ENCODE measurements at places on chromosomes 16 and 17.

DNA sequence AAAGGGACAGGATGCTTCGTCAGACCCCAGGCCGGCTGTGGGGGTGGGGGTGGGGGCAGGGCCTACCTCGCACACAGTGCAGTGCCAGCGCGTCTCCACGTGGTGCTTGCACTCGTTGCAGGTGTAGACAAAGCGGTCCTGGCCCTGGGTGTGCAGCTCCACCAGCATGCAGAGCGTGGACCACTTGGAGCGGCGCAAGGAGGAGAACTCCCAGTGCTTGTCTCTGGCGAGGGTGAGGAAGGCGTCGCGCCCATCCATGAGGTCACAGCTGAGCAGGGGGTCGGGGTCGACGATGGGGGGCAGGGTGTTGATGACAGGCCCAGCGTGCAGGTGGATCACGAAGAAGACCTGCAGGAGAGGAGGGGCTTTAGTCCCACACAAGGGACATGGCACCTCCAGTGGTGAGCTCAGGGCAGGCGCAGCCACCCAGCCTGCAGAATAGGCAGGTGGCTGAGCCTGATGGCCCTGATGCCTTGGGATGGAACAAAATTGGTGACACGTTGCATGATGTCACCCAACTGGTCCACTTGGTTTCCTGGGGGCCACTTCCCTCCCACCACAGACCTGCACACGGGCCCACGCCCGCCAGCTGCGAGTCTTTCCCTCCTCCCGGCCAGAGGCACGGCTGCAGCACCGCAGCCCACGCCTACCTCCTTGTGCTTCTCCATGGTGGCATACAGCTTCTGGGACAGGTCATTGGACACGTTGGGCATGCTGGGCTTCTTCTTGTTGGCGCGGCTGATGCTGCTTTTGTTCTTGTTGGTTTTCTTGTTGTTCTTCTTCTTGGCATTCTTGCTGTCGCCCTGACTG is 14.0 kb upstream of the TRAP1 start:
- no peak for DNase-seq

DNA sequence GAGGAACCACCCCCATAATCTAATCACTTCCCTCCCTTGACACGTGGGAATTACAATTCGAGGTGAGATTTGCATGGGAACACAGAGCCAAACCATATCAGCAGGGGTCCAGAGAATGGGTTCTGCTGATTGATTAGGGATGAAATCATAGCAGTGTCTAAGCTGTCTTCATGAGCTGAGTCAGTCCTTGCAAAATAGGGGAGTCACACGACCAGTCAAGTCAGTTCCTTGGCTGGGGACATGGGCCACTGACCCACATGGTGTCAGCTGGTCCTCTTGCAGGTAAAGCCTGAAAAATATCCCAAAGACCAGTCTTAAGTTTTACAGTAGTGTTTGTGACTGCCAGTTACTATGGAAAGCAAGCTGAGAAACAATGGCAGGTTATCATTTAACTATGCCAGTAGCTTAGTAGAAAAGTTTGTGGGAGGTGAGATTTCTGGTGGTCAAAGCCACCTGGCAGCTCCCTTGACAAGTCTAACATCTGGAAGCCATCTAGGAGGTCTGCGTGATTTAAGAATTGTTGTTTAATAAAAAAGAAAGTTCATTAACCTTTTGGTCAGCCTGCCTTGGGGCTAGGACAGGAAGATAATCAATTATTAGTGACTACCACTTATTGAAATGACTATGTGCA is 15.7 kb upstream of the ATF7IP2 start:
- DNase-seq = no peak

DNA sequence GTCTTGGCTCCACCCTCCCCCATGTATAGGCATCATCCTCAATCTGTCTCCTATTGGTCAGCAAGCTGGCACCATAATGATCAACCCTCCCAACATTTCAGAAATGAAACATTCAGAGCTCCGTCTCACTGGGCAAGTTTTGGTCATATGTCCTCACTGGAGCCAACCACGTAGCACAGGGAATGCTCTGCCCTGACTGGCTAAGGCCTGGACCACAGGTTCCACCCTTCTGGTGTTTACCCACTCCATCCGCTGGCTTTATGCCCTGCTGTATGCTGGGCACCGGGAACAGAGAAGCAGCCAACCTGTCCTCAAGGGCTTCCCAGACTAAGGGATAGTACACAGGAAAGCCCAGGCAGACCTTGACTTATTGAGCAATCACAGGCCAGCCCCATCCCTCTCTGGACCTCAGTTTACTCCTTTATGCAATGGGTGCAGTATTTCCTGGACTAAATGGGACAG is 20.5 kb downstream of the MYO15A start:
- DNase-seq = no peak

DNA sequence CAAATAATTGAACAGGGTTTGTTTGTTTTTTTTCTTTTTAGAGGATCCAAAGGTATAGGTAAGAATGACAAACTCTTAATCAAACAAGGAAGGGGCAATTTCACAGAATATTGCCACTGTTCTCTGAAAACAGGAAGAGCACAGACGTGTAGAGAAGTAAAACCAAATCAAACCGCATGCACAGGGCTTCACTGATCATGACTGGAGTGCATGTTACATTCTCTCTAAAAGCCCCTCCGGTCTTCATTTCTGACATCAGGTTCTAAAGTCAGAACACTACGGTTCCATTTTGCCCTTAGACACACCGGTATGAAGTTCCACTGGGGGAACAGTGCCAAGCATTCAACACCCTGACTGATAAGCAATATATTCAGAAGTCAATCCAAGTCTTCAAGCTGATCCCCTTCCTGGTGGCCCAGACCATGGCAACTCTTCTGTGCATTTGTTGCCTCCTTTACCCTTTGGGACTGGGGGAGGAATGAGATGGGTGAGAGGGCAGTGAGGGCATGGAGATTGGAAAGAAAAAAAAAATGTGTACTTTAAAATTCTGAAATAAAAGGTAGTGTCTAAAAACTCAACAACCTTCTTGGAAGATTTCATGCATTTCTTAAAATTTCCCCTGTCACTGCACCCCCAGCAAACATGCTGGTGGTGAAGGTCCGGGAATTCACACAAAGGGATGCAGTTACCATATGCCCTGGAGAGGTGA is 1.4 kb downstream of the MMD start:
- no peak for DNase-seq

DNA sequence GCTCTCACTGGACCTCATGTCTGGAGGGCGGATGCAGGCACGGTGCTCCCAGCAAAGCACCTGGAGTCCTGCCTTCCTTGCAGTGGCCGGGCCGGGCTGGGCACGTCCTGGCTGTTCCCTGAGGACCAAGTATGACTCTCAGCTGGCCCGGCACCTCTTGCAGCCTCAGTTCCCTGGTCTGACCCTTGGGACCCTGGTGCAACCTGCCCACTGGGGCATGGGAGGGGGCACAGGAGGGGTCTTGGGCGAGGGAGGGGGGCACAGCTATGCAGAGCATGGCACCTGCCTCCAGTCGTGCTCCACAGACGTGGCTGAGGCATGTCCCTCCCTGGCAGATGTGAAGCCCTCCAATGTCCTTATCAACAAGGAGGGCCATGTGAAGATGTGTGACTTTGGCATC is 19.6 kb downstream of the MAP2K3 start:
- DNase-seq = no peak

DNA sequence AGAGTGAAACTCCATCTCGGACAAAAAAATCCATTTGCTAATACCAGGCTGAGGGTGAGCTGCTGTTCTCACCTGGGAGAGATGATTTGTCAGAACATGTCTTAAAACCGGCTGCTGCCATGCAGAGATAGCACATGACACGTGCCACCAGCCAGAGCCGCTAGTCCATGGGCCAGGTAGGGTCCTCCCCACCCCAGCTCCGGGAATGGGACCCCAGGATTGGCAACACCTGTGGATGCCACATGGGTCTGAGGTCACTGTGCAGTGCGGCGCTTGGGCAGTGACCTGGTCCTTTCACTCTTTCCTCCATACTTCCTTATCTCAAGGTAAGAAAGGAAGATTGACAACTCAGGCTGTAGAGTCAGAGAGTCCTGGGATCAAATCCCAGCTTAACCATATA is 393.3 kb upstream of the TNRC6C start:
- no peak for DNase-seq

- DNase-seq = no peak
These were observed 28.0 kb downstream of the CRISPLD2 start for GRCh38 chr16:84847564-84848355.

DNA sequence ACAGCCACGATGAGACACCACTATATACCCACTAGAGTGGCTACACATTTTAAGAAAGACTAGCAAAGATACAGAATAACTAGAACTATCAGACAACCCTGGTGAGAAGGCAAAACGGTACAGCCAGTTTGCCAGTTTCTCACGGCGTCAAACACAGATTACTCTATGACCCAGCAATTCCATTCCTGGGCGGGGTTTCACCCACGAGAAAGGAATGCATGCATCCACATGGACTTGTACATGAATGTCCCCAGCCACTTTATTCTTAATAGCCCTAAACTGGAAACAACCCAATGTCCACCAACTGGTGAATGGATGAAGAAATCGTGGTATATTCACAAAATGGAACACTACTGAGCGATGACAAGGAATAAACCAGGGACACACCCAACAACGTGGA is 74.5 kb downstream of the MYH10 start:
- no peak for DNase-seq

GRCh38 chr16:2333772-2334379 is 6.7 kb downstream of the ABCA3 start:
- no peak for DNase-seq

- DNase-seq = no peak
These were observed 89.8 kb downstream of the KATNIP start for GRCh38 chr16:27639561-27640276.

DNA sequence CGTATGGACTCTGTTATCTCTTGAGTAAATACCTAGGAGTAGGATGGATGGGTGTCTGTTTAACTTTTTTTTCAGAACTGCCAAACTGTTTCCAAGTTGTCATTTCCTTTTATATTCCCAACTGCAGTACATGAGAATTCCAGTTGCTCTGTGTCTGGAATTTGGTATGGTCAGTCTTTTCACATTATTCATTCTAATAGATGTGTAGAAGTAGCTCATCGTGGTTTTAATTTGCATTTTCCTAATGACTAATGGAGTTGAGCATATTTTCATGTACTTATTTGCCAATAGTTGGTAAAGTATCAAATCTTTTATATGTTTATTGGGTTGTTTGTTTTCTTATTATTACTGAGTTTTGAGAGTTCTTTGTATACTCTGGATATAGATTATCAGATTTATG is 27.0 kb downstream of the MRTFB start:
- no peak for DNase-seq

DNA sequence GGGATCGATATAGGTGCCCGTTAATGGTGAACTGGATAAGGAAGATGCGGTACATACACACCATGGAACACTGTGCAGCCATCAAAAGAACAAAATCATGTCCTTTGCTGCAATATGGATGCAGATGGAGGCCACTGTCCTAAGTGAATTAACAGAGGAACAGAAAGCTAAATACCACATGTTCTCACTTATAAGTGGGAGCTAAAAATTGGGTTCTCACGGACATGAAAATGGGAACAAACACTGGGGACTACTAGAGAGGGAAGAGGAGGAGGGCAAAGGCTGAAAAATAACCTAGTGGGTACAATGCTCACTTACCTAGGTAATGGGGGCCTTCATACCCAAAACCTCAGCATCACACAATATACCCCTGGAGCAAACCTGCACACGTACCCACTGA is 302.6 kb downstream of the XYLT1 start:
- no peak for DNase-seq
